ENCODE measurements at places on chromosomes 5 and 9. TPM values are rescaled to one million over a fixed set of nuclear protein-coding genes. Genes with fewer than 3 reads are reported as not detected.

GRCh38 chr5:38714240-38714639, 131.6 kb upstream of the OSMR start:
- no peak for DNase-seq

- DNase-seq, result no peak
These were observed 2.5 kb downstream of the DBN1 start for GRCh38 chr5:177470759-177471536.

FCN2 gene
- total RNA-seq, result not detected

ANKRD31 gene
- 0.23 TPM for total RNA-seq
